Activated T-helper 1 cell treated with Interleukin-2 at 50 U/mL for 16 hours (primary cell): ENCODE measurements at places on chromosomes 6 and 20.

DNA sequence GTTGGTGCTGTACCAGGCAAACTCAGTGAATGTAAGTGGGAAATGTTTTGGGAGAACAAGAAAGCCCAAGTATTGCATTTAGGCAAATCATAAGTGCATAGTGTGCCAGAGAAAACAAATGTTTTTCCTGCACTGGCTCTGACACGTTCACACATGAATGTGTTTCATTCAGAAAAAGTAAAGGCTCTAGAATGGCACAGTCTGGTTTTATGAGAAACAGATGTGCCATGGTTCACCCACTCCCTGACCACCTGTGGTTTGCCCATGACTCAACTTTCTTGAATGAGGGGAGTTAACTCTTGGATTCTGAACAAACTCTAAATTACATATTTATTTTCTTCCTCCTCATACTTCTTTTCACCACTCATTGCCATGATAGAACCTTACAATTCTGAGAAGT is 126.9 kb downstream of the KCNQ5 start:
- DNase-seq: no peak

- DNase-seq: no peak
Observed at GRCh38 chr20:49344975-49345374, 67.1 kb upstream of the ZNFX1 start.

- DNase-seq: no peak
Observed at GRCh38 chr6:142633317-142633716, 311.7 kb downstream of the HIVEP2 start.

DNA sequence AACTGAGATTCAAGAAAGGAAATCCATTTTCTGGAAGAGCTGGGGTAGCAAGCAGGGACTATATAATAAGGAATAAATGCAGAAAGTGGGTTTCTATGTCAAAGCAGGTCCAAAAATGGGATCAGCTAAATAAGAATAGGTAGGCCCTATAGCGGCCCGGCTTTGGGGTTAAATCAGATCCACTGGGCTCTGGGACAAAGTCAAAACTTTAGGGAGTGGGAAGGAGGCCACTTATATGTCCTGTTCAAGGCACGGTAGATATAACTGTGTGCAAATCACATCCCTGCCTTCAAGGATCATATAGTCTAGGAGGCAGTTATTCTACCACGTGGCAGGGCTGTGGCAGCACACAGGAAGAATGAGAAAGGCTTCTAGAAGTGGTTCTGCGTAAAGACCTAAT is 191.4 kb upstream of the CDYL start:
- DNase-seq: no peak

DNA sequence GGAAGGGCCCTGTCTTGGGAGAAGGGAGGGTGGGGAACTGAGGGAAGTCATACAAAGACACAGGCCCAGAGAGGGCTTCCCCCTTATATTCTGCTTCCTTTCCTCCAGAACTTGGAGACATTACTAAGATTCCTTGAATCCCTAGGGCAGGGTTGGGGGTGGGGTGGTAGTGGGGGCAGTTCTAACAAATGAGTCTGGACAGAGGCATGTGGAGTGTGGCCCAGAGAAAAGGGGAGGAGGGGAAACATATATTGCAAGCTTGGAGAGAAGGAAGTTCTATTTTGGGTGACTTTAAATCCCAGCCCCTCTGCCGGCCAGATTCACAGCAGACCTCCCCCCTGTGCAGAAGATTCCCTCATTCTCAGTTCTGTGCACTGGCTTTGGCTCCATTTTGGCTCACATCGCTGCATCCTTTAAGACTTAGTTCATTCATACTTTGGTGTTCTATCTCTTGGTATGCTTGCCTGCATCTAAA is 43.7 kb downstream of the DAAM2 start:
- DNase-seq: no peak

DNA sequence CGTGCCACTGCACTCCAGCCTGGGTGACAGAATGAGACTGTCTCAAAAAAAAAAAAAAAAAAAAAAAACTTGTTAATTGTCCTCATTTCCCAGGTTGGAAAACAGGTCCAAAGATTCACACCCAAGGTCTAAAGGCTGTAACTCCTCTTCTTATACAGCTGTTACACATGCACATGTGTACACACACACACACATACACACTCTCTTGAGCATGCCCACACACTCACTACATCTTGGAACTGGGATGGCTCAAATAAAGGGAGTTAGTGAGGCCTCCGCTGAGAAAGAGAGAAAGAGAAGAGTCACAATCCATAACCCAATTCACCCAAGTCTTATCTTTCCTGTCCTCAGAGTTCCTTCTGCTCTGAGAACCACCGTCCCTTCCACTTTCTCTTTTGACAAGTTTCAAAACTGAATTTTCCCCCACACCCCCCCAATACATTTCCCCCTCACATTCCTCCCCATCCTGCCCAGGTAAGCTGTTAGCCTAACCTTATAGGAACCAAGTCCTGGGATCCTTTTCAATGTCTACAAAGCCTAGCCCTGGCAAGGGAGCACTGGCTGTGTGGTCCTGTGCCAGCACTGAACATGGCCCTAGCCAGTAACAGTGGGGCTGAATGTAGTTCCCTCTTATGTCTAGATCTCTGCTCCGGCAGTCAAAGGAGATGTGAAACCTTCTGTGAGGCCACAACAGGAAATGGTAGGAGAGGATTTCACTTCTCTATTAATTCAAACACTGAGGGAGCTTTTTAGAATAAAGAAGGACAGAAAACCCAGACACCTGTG is 3.2 kb upstream of the HLA-DMB start:
- no peak for DNase-seq

DNA sequence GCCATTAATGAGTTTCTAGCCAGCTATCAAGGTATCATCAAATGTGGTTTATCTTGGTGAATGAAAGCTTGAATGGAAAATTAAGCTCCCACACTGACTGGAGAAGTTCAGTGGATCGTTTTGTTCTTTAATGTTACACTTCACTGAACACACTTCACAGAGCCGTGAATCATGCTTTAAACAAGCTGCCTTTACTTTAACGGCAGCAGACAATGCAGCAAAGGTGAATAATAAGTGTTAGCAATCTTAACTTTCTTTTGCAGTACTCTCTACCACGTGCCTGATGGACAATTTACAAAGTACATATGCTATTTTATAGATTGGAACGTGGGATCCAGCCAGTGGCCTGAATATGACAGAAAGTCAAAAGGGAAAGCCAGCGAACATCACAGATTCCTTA is 424.5 kb downstream of the GRIK2 start:
- DNase-seq: no peak

DNA sequence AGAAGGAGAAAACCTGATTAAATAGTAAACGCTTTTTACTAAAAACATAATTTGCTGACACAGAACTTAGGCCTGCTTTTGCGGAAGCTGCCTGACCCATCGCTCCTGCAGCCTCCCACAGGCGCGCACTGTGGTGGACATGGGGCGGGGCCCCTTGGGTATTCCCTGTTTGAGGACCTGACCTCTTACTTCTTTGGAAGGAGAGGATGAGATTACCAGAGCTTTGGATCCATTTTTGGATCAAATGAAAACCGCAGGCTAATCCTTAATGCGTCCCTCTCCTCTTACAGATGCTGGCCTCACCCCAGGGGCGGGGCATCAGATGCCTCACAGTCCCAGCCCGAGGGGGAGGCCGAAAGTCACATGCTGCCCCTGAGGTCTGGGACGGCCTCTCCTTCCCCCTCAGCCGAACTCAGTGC is 151.0 kb downstream of the SCML4 start:
- DNase-seq: no peak

GRCh38 chr6:82072121-82072521 is 175.4 kb downstream of the IBTK start:
- no peak for DNase-seq

GRCh38 chr6:8513174-8513573 is 77.8 kb upstream of the SLC35B3 start:
- no peak for DNase-seq

GRCh38 chr20:47164140-47164539 is 192.4 kb downstream of the ZMYND8 start:
- no peak for DNase-seq

DNA sequence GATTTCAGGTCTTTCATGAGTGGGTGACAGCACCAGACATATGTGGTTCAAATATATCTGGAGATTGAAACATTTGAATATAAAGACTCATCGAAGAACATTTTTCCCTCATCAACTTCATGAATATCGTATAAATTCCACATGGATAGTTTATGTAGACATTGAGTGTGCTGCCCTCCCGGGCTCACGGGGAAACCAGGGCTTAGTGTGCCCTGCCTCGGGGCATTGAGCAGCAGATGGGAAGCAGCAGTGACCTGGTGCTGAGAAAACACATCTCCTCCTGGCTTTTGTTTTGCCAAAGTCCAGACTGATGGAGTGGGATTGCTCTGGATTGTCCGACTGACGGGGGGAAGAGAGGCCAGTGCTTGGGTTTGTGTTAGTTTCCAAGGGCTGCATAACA is 17.8 kb upstream of the SLC2A12 start:
- DNase-seq: no peak

DNA sequence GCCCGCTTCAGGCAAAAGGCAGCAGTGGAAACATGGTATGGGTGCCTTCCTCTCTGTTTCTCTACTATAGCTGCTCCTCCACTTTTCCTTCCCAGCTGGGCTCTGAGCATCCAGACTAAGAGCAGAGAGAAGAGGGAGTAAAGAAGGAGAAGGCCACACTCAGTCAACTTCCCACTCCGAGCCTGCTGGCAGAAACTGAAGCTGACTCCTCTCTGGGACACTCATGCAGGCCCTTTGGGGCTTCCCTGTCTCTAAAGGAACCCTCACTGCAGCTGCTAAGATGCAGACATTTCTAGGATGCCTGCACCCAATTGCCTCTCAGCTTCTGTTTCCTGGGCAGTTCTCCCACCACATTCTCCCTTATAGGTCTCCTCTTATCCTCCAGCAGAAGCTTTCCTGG is 88.9 kb downstream of the FRK start:
- DNase-seq: no peak

DNA sequence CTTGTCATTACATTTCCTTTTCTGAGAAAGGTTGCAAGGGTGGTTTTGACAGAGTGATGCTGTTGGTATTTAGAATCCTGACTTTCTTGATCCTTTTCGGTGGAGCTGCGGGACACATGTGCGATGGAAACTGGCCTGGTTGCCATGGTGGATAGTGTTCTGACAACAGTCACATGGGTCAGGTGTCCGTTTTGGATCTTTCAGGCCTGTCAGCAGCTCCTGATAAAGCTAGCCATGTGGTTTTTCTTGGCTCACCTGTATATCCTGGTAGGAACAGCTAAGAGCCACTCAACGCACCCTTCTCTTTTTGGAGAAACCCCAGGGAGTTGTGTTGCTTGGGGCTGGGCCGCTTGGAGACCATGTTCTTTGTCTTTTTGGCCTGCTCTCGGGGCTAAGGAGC is 177.4 kb downstream of the MTFR2 start:
- DNase-seq: no peak

DNA sequence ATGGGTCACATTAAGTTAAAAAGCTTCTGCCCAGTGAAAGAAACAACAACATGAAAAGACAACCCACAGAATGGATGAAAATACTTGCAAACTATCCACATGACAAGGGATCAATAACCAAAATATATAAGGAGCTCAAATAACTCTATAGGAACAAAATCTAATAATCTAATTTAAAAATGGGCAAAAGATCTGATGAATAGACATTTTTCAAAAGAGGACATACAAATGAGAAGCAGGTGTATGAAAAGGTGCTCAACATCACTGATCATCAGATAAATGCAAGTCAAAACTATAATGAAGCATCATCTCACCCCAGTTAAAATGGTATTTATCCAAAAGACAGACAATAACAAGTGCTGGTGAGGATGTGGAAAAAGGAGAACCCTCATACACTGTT is 21.0 kb upstream of the ELMO2 start:
- DNase-seq: no peak

DNA sequence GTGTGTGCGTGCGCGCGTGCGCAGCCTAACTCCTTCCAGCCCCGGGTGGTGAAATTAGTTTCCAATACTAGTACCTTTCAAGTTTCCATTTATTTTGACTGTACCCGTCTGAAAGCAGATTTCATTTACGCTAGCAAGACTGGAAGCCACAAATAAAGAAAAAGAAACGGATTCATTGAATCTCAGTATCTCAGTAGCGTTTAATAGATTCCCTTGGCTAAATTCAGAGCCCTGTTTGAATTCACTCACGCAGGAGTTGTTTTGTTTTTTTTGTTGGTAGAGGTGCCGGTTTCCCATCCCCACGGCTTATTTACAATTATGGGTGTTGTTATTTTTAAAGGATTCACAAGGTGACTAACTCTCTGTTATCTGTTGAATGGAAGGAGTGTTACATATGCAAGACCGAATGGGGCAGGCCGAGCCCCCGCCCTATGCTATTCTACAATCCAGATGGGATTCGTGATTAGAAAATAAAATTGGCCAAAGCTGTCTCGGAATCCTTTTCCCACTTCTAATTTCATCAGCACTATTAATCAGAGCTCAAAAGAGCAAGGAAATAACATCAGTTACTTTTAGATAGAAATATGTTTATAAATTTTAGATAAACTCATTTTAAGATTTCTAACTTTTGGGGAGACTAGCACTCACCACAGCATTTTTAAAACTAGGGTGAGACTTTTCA is 2.3 kb upstream of the INSM1 start:
- DNase-seq: no peak

DNA sequence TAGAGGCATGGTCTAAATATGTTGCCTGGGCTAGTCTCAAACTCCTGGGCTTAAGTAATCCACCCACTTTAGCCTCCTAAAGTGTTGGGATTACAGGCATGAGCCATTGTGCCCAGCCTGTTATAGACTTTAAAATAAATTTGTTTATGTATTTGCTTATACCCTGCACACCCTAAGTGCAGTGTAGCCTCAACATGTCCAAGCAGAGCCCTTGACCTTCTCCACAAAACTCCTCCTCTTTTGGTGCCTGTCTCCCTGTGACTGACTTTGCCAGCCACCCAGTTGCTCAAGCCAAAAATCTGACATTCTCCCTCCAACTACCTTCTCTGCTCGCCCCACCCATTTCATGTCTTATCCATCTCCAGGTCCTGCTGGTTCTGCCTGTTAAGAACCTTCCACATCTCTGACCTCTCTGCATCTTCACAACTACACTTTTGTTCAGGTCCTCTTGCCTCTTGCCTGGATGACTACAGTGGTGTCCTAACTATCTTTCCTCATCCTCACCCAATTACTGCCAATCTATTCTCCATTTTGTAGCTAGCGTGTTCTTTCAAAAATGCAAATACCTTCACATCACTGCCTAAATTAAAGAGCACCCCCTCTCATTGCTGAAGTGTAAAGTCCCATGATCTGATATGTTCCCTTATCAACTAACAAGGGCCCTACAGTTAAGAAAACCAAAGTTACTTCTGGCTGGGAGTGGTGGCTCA is 11.2 kb upstream of the KIFC1 start:
- no peak for DNase-seq

- DNase-seq: no peak
Observed at GRCh38 chr6:74269600-74269858, 573.5 kb downstream of the CD109 start.

- DNase-seq: no peak
Observed at GRCh38 chr6:165883851-165884640, 221.0 kb upstream of the PDE10A start.

DNA sequence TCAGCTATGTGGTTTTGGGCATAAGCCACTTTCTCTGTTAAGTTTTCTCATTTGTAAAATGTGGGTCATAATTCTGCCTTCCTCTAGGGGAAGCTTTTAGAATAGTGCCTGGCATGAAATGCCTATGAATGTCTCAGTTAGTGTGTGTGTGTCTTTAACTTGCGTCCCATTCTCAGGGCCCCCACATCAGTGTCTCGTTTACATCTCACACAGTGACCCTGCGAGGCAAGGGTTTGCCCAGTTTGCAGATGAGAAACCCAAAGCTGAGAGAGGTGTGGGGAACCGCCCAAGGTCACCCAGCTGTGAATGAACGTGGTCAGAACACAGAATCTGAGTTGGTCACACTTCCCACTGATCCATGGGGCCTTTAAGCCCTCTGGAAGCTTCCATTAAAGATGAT is 14.1 kb downstream of the DYNLRB1 start:
- DNase-seq: no peak
